Nucleus accumbens (tissue), 56 donors: ENCODE measurements at places on chromosomes 3 and 15.

- no peak for DNase-seq
Measured at GRCh38 chr15:57143511-57144078, 225.2 kb downstream of the TCF12 start.

DNA sequence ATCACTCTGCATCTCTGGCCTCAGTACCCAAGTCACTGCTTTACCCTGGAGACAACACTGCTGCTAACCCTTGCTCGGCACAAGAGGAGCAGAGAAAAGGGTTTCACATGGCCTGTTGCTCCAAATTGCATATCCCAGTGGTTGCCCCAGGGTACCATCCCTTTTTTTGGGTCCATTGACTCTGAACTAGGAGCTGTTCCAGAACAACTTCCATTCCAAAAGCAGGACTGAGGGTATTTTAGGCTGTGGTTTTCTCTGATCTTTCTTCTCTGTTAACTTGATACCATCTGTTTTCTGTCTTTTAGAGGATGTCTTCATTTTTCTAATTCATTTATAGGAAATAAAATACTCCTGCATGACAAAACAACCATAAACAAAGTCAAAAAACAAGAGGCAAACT is 17.3 kb upstream of the RYK start:
- DNase-seq, result no peak

- no peak for DNase-seq
Measured at GRCh38 chr3:144968750-144969350, 997.2 kb downstream of the DIPK2A start.

DNA sequence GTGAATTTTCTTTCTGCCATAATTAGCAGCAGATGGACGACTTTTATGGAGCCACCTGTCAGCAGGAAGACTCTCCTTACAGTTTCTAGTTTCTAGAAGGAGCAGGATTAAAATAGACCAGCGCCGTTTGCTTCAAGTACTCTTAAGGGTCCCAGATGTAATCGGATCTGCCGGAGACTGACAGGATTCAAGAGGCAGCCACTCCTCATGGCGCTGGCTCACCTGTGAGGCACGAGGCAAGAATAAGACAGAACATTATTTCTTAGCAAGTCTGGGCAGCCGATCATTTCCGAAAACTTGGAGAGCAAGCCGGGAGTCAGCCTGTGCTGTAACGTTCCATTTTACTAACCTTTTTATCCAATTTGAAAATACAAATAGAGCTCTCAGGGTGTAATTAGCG is 410.4 kb upstream of the RORA start:
- DNase-seq, result no peak

DNA sequence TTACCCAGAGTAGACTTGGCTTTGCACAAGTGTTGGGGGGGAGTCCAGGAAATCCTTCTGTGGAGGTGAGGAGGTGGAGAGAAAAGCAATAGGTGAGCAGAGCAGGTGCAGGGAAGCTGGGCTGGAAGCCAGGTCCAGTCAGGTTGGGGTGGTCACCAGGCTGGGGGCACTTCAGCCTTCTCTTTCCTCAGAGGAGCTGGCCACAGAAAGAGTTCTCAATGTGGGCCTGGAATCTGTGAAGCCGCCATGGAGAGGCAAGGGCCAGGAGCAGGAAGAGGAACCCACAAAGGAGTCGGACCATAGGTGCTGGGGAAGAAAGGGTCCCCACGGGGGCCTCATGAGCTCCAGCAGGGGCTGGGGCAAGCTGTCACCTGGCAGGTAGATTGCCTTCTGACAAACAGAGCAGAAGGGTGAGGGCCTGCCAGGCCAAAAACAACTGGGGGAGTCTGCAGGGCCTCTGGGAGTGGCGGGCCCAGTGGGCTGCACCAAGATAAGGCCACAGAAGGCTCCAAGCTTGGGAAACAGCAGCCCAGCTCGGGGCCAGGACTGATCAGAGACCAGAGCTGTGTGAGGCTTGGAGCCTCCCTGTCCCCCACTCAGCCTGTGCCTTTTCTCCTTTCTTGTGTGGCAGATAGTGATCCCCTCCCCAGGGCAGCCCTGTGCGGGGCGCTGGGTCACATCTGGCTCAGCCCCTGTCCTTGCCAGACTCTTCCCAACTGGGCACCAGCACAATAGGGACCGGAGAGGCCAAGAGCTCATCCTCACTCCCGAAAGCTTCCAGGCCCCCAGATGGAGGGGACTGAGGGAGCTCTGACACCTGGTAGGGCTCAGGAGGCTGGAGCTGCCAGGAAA is 53.0 kb upstream of the FGD5 start:
- DNase-seq, result no peak

GRCh38 chr3:128541246-128541645 is 48.2 kb upstream of the GATA2 start:
- DNase-seq, result no peak

DNA sequence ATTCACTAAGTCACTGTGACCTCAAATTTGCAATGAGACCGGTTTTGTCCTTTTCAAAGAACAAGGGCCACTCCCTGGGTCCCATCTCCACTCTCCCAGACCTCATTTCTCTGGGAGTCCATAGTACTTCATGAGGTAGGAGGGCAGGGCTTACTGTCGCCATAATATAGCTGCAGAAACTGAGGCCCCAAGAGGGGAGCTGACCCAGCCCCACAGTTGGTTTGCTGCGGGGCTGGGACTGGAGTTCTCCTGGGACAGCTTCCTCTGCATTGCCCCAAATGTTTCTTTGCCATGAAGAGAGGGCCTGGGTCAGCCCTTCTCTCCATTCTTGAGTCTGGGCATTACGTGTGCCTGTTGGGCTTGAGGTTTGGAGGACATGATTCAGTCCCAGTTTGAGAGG is 60.1 kb downstream of the ITGA11 start:
- DNase-seq, result no peak

GRCh38 chr3:188489639-188490405 is 335.9 kb downstream of the LPP start:
- DNase-seq, result no peak

DNA sequence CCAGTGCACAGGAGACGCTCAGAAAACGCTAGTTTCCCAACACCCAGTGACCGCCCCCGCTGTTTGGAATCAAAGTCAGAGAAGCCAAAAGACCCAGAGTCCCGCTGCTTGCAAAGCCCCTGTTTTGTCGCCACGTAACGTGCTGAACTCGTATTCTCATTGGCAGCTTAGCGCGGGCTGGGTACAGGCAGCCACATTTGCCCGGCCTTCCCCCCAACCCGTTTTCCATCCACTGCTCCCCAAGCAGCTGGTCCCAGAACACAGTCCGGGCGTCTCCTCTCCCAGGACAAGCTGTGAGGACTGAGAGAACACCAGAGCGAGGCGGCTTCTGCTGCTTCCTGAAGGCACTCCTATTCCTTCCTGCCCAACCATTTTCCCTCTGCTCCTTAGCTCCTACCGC is 54.8 kb downstream of the RASGRF1 start:
- DNase-seq, result no peak

- DNase-seq, result no peak
Measured at GRCh38 chr15:88814393-88814792, 11.2 kb downstream of the ACAN start.
